T-helper 2 cell (primary cell): ENCODE measurements at places on chromosomes 4 and X.

DNA sequence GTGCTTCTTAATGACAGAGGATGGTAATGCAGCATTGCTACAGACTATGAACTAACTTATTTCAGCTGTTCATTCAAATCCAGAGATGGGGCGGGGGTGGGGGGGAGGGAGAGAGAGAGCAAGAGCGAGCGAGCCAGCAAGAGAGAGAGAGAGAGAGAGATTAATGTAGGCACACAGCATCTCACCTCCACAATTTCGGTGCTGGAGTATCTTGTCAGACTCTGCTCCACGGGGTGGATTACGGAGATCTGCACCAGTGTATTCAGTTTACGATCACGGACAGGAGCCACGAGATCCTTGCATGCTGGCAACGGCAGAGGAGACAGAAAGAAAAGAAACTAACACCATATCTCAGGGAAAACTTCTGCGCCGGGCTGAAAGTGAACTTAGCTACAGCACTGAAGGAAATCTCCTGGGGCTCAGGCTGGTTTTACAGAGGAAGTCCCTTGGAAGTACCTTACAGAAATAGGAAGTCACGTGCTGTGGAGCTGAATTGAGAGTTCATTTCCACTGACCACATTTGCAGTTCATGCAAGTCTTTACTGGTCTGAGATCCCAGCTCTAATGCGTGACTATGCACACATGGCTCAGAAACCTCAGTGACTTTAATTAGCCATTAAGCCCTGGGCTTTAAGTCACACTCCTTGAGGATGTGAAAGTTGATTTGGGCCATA lies 440.9 kb downstream of the INPP4B start:
- DNase-seq, result peak; percentile 27

GRCh38 chr4:165325732-165326512 lies 1.5 kb upstream of the MSMO1 start:
- DNase-seq, result peak; percentile 59

GRCh38 chr4:31104043-31104442 lies 383.9 kb downstream of the PCDH7 start:
- no peak for DNase-seq

- DNase-seq, result no peak
These were observed 8.9 kb downstream of the ADD1 start for GRCh38 chr4:2852481-2852921.
